ENCODE measurements at places on chromosomes 2 and 18.

DNA sequence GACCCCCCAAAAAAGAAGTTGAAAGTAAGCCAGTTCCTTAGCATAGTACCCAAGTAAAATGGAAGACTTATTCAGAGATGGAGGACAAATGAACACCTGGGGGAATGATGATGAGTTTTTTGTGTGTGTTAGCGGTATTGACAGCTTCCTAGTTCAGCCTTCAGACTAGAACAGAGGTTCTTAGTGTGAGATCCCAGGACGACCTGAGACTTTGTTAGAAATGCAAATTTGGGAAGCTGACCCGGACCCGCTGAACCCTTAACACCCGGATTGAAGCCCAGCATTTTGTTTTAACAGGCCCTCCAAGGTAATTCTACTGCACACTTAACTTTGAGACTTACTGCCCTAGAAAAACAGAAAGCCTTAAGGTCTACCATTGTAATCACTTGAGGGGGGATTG is 20.3 kb downstream of the SPOPL start:
- DNase-seq = no peak

- peak; percentile 36 for DNase-seq
These were observed 857 bp downstream of the RESP18 start for GRCh38 chr2:219331560-219332213.

- DNase-seq = no peak
These were observed 38.5 kb downstream of the RPRD1A start for GRCh38 chr18:36028859-36029258.

- peak; percentile 42 for DNase-seq
These were observed 15.3 kb downstream of the LAPTM4A start for GRCh38 chr2:20035955-20036666.

GRCh38 chr18:54871231-54871630 is 43.0 kb downstream of the RAB27B start:
- DNase-seq = no peak

DNA sequence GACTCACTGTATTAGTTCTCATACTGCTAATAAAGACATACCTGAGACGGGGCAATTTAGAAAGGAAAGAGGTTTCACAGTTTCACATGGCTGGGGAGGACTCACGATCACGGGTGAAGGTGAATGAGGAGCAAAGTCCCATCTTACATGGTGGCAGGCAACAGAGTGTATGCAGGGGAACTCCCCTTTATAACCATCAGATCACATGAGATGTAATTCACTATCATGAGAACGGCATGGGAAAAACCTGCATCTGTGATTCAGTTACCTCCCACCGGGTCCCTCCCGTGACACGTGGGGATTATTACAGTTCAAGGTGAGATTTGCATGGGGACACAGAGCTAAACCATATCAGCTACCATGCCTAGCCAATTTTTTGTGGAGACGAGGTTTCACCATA is 168.2 kb downstream of the NEDD4L start:
- no peak for DNase-seq

DNA sequence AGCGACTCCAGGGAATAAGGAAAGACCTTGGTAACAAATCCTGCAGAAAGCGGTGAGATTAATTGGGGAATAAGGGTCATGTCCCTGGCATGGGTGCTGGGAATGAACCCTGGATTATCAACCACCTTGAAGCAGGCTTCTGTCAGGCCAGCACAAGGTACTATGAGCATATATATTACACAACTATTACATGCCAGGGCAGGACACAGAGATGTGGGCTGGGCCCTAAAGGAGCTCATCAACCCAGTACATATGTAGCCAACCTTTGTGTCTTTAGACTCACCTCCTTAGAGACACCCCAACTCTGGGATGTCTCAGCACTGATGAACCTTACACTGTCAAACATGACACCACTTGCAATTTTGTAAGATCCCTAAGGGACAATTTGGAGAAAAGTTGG is 3.4 kb downstream of the SFXN5 start:
- no peak for DNase-seq

DNA sequence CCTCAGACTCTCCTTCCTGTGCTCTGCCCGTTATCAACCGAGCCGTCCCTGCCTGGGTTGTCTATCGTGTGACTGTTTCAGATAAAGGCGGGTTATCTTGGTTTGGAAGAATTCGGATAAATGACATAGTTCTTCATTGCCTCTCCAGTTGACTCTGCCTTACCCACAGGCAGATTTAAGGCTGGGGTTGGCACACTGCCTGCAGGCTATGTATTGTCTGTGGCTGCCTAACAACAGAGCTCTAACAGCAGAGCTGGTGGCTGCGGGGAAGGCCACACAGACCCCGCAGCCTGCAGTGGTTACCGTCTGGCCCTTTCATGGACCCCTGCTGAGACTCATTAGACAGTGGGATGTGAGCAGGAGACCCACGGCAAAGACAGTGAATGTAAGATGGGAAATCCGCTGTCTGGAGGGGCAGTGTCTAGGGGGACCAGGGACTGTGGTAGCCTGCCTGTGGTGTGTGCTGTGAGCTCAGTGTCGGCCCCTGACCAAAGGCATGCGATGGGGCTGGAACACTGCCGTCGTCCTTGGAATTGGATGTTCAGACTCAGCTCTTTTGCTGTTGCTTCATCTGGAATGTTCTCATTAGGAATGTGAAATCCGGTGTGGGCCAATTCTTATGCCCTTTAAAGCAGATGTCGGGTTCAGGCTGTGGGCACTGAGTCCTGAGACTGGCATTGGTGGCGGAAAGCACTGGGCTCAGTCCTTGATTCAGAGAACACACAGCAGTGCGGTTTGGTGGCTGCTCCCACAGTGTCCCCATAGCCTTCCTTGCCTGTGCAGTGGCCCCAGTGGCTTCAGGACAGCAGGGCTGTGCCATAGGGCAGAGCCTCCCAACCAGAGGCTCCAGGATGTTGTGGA is 44.5 kb downstream of the SH3RF3 start:
- peak; percentile 29 for DNase-seq

DNA sequence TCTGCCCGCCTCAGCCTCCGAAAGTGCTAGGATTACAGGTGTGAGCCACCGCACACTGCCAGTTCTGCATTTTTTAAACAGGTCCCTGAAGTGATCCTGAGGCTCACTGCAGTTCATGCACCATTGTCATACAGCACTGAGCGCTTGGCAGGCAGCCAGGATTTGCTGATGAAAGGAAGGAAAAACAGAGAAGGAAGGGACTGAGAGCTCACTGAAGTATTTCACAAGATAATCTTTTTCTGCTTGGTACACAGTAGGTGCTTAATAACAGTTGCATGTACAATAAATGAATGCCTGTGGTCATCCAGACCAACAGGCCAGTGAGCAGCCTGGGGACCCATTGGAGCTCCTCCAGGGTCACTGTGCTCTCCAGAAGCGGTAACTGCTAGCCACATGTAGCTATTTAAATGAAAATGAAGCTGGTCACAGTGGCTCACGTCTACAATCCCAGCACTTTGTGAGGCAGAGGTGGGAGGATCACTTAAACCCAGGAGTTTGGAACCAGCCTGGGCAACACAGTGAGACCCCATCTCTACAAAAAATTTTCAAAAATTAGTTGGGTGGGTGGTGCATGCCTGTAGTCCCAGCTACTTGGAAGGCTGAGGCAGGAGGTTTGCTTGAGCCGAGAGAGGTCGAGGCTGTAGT is 33.1 kb upstream of the SMAD7 start:
- peak; percentile 92 for DNase-seq

- DNase-seq = no peak
These were observed 21.9 kb downstream of the FAM124B start for GRCh38 chr2:224379986-224380385.

- DNase-seq = no peak
These were observed 29.6 kb upstream of the RNU4ATAC start for GRCh38 chr2:121501031-121501430.

DNA sequence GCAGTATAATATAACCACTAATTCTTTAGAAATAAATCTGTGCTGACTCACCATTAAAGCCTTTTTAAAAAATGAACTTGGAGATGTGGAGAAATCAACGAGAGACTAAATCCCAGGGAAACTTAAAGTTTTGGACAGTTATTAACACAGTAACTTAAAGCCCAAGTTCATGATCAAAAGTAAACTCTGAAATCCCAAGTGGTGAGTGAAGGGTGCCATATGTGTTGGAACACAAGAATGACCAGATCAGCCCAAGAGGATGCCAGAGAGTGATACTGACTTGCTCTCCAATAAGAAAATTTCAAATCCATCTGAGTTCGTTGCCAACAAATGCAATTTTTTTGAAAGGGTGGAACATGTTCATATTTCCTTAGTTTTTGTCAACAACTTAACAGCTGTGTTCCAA is 838.1 kb upstream of the ACVR2A start:
- DNase-seq = no peak

- DNase-seq = no peak
These were observed 42.3 kb downstream of the BAZ2B start for GRCh38 chr2:159573846-159574606.

- peak; percentile 78 for DNase-seq
These were observed 54.9 kb upstream of the CAPN13 start for GRCh38 chr2:30862054-30862651.

- no peak for DNase-seq
These were observed 142.3 kb downstream of the TMEM163 start for GRCh38 chr2:134576478-134576877.

DNA sequence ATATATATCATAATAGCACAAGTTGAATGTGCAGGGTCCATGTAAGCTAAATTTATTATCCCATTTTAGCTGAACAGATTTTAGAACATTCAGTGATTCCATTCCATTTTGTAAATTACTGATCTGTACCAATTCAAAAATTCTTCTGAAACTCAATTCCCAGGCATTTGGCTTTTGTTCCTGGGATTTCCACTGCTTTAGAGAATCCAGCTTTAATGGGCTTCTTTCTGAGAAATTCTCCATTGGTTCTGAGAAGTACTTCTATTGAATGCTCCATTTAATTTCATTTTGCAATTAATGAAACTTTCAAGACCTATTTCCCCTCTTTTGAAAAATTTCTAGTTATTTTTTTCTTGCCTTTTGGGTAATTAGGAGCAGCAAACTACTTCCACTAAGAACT is 36.8 kb downstream of the BCL2 start:
- DNase-seq = no peak

DNA sequence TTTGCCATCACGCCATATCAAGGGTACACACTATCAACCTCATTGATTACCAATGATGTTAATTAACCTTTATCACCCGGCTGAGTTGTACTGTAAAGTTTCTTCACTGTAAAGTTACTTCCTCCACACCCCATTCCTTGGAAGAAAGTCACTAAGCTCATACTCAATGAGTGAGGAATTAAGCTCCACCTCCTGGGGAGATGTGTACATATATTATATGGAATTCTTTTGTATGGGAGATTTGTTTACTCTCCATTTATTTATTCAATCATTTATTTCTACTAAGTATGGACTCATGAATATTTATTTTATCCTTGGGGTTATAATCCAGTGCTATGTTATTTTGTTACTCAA is 56.8 kb downstream of the C2orf74 start:
- DNase-seq = no peak

DNA sequence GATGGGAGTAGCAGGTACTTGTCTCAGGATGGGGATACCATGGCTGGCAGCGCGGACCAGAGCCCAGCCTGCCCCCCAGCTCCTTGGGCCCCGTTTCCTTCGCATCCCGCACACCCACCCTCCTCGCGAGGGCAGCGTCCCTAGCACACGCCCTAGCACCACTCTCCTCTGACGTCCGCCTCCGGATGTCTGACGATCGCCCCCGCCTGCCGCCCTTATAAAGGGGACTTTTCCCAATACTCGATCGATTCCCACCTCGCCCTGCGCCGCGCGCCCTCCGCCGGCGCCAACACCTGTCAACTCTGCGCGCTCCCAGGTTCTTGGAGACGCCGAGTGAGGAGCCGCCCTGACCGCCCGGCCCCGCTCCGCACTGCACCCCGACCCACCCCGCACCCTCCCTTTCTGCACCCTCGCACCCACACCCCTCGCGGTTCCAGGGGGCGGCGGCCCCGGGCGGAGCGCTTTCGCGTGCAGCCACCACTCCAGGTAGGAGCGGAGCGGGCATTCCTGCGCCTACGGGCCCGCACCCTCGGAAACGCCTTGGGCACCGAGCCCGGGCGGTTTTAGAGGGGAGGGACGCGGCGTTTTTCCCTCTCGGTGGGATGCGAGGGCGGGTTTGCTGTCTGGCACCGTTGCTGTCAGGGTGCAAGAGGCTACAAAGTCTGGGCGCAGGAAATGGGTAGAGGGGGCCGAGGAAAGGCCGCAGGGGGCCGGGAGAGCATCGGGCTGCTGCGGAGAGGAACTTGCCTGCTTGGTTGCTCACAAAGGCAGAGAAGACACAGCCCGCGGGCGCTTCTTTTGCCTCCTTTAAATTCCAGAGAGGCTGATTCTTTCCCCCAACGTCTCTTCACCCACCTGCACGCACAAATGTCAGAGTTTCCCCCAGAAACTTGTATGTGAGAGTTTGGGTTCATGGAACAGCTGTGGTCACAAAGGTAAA is at the start of gene SLC5A7:
SLC5A7 (plus strand) TSS at position 247 of the 940 bp plus-strand sequence. CDS start 1,632 bp downstream, outside the sequence.
- no peak for DNase-seq

- no peak for DNase-seq
These were observed 284.4 kb downstream of the SOX11 start for GRCh38 chr2:5976531-5977065.

- no peak for DNase-seq
These were observed 148.4 kb upstream of the CAVIN2 start for GRCh38 chr2:191995285-191995684.

DNA sequence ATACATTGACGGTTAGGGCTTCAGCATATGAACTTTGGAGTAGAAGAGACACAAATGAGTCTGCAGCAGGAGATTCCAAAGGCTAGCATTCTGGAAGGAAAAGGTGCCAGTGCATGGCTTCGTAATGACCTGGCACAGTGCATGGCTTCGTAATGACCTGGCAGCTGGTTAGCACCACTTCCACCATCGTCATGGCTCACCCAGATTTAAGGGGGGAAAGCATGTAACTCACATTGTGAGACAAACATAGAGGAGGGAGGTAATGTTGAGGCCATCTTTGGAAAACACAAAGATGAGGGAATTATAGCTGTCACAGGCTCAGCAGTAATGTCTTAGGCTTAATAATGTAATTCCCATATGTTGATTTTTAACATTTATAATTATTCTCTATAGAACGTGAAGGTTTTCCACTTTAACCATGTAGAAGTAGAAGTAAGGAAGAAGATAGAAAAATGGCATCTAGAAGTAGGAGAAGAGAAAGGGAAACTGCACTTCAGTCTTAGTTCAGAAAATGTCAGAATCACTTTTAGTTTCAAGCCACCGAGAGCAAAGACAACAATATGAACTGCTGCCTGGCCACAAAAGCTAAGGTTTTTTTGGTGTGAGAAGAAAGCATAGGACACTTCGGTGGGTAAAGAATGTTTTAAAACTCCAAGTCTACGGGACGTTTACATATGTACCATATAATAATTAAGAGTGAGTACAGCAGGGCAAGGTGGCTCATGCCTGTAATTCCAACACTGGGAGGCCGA is 6.8 kb upstream of the STK25 start:
- no peak for DNase-seq

DNA sequence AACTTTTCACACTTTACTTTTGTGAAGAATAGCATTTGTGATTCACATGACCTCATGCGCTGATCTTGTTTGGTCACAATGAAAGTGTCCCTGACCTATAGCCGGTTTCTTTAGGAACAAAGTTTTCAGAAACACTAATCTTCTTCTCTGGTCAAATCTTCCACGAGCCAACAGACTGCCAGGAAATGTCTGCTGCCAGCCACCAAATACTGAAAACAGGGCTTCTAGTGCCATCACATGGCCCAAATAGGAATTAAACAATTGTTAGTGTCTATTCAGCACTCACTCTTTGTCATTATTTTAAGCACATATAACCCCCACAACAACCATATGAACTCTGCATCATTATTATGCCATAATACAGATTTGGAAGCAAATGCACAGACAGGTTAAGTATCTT is 286.5 kb upstream of the SYT4 start:
- DNase-seq = peak; percentile 39
